HL-60 (cell line): ENCODE measurements at places on chromosomes 4 and X.

- DNase-seq, result no peak
Measured at GRCh38 chr4:165748321-165748720, 124.7 kb upstream of the TLL1 start.

DNA sequence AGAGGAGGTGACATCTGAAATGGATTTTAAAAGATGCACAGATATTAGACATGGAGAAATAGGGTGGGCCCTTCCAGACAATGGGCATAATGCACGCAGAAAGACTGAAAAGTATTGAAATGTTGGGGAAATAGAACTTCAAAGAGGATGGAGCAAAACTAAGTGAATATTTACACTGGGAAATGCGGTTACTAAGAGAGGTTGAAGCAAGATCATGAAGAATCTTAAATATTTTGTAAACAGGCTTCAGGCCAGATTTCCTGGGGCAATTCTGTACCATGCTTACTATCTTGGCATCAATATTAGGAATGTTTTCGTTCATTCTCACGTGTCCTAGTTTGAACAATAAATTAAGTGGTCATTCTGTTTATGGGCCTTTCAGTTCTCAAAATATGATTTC, 216.3 kb downstream of the ADAMTS3 start:
- DNase-seq, result no peak

GRCh38 chr4:73450398-73451004, 14.5 kb downstream of the AFP start:
- no peak for DNase-seq

- DNase-seq, result no peak
Measured at GRCh38 chr4:114773339-114773738, 174.7 kb downstream of the UGT8 start.

GRCh38 chrX:144293229-144293628, 409.4 kb downstream of the UBE2NL start:
- DNase-seq, result no peak

GRCh38 chr4:74665346-74665745, 129.0 kb downstream of the BTC start:
- no peak for DNase-seq

- DNase-seq, result peak; percentile 42
Measured at GRCh38 chr4:74311696-74312313, 3.5 kb downstream of the EPGN start.

- DNase-seq, result no peak
Measured at GRCh38 chrX:134569306-134569705, 89.0 kb downstream of the PLAC1 start.

GRCh38 chr4:20882500-20882899, 182.2 kb downstream of the PACRGL start:
- no peak for DNase-seq

GRCh38 chrX:43756076-43756475, 100.0 kb downstream of the MAOA start:
- DNase-seq, result no peak

GRCh38 chrX:17377795-17378194, 2.8 kb downstream of the NHS start:
- DNase-seq, result no peak

DNA sequence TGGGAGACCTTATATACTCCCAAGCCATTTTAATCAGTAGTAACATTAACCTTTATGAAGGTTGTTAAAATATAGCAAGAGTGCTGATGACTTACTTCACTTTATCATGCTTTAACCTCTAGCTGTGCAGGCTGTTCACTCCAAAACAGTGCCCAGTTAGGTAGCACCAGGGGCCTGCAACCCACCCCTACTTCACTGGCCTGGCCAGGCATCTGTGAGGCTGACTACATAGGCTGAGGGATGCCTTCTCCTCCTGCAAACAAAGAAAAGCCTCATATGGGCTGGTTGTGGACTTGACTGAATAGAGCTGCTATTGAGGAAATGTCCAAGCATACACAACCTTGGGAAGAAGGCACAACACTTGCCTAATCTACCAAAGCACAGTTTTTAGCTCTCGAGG, 172.8 kb downstream of the SHROOM3 start:
- DNase-seq, result no peak

DNA sequence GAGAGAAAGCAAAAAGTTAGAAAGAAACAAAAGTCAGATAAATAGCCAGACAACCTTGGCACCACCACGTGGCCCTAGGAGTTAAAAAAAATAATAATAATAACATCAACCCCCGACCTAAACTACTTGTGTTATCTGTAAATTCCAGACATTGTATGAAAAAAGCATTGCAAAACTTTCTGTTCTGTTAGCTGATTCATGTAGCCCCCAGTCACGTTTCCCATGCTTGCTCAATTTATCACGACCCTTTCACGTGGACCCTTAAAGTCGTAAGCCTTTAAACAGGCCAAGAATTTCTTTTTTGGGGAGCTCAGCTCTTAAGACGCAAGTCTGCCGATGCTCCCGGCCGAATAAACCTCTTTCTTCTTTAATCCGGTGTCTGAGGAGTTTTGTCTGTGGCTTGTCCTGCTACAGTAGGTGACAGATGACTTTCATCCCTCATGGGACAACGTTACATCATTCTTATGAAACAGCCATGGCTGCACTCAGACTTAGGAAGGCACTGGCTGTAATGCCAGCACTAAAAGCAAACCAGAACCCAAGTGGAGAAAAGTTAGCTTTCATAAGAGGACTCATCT, 520 bp downstream of the ACOX3 start:
- DNase-seq, result peak; percentile 61

- no peak for DNase-seq
Measured at GRCh38 chr4:184752496-184753275, 18.8 kb upstream of the CENPU start.

- no peak for DNase-seq
Measured at GRCh38 chrX:39755143-39756032, 342.4 kb downstream of the BCOR start.

DNA sequence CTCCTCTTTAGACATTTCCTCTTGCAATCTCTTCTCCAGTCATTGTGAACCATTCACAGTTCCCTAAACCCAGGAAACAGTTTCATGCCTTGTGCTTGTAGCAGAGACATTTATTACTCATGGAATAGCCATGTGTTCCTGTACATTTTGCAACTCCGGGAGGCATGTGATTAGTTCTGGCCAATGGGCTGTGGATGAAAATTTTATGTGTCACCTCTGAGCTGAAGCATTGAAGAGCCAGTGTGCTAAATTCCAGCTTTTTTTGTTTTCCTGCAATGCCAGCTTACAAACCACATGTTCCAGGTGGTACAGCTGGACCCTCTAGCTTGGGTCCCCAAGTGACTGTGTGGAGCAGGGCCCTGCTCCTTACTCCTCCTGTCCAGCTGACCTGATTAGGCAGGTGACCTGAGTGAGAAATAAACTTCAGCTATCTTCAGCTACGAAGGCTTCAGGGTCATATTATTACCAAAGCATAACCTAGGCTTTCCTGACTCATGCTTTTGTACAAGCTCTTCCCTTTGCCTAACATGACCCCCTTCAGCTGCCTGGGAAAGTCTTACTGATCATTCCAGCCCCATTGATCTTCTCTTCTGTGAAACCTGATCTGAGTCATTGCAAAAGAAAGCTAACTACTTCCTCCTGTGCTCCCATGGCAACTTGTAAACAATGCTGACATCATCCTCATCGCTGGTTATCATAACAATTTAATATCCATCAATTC, 200.4 kb downstream of the PTTG2 start:
- peak; percentile 78 for DNase-seq

DNA sequence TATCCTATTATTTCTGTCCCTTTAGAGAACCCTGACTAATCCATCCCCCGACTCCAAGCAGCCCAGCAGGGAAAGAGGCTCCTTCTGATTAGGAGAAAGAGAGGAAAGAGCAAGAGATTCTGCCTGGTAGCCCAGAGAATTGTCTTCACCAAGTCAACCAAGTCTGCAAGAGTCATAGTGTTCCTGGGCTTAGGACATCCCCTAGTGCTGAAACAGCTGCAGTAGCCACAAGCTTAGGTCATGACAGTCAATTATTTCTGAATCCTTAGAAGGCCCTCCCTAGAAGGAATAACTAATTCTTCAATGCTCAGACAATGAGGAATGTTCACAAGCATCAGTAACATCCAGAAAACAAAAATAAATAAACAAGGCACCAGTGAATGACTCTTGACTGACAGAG, 480.3 kb upstream of the GRIA3 start:
- no peak for DNase-seq

- no peak for DNase-seq
Measured at GRCh38 chrX:71634366-71634765, 16.1 kb upstream of the CXCR3 start.

- DNase-seq, result no peak
Measured at GRCh38 chr4:183610033-183610432, 49.0 kb downstream of the RWDD4 start.

- no peak for DNase-seq
Measured at GRCh38 chr4:73743795-73744194, 3.4 kb downstream of the CXCL8 start.

- no peak for DNase-seq
Measured at GRCh38 chr4:122038896-122039295, 87.0 kb upstream of the TRPC3 start.

DNA sequence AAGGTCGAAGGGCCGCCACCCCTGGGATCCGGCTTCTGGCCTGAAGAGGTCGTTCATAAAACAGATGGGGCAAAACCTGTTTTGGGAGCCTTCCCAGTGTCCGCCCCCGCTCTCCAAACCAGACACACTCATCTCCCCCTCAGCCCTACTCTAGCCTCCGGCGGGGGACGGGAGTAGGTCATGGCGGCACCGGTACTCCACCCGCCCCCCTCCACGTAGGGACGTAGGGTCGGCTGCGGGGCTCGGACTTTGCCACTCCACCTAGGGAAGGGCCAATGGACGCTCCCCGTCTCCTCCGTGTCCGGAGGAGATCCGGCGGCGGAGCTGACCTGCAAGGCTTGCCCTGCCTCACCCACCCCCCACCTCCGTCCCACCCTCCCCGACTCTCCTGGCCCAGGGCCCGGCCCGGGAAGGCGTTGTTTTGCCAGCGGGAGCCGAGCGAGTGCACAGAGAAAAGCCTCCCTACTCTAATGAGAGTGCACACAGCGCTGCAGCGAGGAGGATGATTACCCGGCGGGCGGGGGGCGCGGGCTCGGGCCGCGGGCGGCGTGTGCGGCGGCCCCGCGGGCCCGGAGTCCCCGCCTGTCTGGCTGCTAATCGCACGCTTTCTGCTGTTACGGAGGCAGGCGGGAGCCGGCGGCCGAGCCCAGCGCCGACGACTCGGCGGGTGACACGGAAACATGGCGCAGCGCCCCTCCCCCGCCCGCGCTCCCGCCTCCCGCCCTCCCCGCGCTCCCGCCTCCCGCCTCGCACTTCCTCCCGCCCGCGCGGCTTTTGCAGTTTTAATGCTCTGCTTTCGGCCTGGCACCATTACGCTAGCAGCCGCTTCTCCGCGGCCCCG, 8.3 kb upstream of the BCOR start:
- DNase-seq, result peak; percentile 74

DNA sequence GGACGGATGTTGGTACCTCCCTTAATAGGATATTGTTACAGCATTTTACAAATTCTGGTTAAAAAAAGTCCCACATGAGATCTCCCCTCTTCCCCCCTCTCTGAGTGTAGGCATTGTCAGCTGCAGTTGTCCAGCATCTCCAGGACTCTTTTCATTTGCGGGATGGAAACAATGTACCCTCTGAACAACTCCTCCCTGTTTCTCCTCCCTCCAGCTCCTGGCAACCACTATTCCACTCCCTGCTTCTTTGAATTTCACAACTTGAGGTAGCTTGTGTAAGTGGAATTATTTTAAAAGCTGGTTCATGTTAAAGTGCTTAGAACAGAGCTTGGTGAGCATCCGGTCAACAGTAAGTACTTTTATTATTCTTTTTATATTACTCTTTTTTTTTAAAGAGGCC, 69.8 kb downstream of the TBL1X start:
- DNase-seq, result no peak

- DNase-seq, result no peak
Measured at GRCh38 chr4:85000343-85000742, 33.9 kb upstream of the WDFY3 start.

DNA sequence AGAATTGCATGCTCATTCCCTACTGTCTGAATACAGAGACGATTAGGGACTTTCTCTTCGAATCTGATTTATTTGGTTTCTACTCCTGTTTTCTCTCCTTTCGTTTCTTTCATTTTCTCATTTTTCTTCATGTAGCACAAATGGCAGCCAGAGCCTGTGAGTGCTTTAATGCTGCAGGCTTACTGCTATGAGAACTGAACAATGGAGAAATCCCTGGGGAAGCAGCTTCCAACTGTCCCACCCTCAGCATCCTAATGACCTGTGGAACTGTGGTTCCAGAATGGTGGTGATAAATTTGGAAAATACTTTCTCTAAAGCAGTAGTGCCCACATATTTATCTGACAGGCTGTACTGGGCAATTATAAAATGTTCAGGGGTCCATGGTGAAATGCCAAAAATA, 930.4 kb downstream of the DMD start:
- DNase-seq, result no peak

DNA sequence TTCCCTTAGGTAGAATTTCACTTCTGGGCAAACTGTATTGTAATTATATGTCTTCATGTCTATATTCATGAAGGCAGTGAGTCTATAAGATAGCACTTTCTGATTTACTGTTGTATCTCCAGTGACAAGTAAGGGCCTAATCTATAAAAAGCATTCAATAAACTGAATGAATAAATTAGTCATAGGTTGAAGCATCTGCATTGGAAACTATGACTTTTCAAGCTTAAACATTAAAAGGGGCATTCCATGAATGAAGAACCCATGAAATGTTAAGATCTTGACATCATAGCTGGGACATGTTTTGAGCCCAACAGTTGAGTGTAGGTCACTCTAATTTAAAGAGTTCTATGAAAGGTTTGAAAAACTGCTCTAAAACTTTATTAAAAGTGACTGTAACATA, 159.3 kb upstream of the LCORL start:
- no peak for DNase-seq

DNA sequence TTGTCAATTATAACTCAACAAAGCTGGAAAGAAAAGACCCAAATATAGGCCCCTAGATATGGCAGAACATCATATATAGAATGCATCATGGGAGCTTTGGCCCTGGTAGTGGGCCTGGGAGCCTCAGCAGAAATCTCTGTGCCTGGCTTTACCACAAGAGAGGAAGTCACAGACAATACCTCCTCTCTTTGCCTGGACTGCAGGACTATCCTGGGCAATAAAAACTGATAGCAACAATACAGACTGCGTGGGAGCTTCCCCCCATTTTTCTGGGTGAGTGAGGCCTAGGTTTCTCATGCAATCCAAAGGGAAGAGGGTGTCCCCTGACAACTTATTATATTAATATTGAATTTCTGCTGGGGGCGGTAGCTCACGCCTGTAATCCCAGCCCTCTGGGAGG, 64.0 kb upstream of the NFKB1 start:
- peak; percentile 44 for DNase-seq

DNA sequence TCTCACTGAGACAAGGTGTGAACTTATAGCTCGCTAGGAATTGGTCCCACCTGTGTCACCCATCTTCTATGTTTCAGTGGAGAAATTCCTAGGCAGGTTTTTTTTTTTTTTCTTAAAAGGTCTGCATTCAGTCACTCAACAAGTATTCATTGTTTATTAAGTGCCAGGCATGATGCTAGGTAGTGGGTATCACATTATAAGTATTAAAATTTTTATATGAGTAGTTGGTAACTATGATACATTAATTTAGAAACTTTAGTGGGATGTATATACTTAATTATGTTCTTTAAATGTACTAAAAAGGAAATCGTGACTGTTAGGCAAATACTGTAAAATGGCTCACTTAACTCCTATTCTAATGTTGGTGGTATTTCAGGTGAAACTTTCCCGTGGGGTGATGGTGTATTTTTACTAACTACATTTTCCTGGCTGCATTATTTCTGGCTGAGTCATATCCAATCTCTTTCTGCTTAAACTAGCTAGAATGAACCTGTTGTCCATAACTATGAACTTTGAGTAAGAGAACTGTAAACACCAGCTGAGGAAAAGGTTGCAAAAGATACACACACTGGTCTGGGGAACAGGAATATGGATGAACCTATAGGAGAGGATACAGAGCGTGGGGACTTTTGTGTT, 49.3 kb upstream of the MED14 start:
- DNase-seq, result no peak
